ENCODE measurements at places on chromosomes 2 and 18. TPM values are rescaled to one million over a fixed set of nuclear protein-coding genes. Genes with fewer than 3 reads are reported as not detected.

The HOXD10 gene
- 3.2 TPM for total RNA-seq

The SKOR2 gene
- not detected for total RNA-seq

The FTCDNL1 gene
- 1.2 TPM for total RNA-seq

The PRKAG3 gene
- total RNA-seq: not detected

The FZD7 gene
- total RNA-seq: 35.9 TPM

The SPEG gene
- total RNA-seq: 29.6 TPM

The METTL5 gene
- 24.4 TPM for total RNA-seq

The B4GALT6 gene
- total RNA-seq: 3.3 TPM

The IL1RL1 gene
- total RNA-seq: 2.3 TPM

The SS18 gene
- 77.2 TPM for total RNA-seq

The FABP1 gene
- 1.3 TPM for total RNA-seq

The FKBP7 gene
- total RNA-seq: 44.0 TPM

The SLC9A2 gene
- not detected for total RNA-seq

The CHRNG gene
- not detected for total RNA-seq

The ST6GAL2 gene
- total RNA-seq: 1.0 TPM

The ACKR3 gene
- 15.0 TPM for total RNA-seq

The CHN1 gene
- total RNA-seq: 15.3 TPM

The KCNJ3 gene
- not detected for total RNA-seq

The PKDCC gene
- total RNA-seq: 345 TPM

The EVA1A gene
- 5.0 TPM for total RNA-seq

The SYT4 gene
- 0.83 TPM for total RNA-seq

The RAB31 gene
- total RNA-seq: 188 TPM

The SERPINB13 gene
- not detected for total RNA-seq

The CRYGD gene
- total RNA-seq: 5.1 TPM

The TTR gene
- total RNA-seq: 0.92 TPM

The MAPK4 gene
- 6.5 TPM for total RNA-seq

The OXER1 gene
- total RNA-seq: 7.8 TPM

The ARHGEF4 gene
- total RNA-seq: 22.7 TPM

The CAVIN2 gene
- total RNA-seq: 42.6 TPM

The IL1R2 gene
- 3.7 TPM for total RNA-seq

The RABL2A gene
- total RNA-seq: 29.9 TPM

The RFTN2 gene
- total RNA-seq: 15.3 TPM

The TDRD15 gene
- 0.23 TPM for total RNA-seq

The CXCR2 gene
- 0.33 TPM for total RNA-seq

The LOXHD1 gene
- total RNA-seq: 0.32 TPM

The PRSS56 gene
- not detected for total RNA-seq

The NABP1 gene
- total RNA-seq: 11.4 TPM

The SAG gene
- not detected for total RNA-seq

The CDCA7 gene
- 2.3 TPM for total RNA-seq

The POTEJ gene
- not detected for total RNA-seq

The FOXI3 gene
- not detected for total RNA-seq

The NAT8 gene
- 0.82 TPM for total RNA-seq

The SPATA3 gene
- not detected for total RNA-seq

The ZNF407 gene
- 16.6 TPM for total RNA-seq

Data from ovary (tissue), 10 donors.